Adrenal gland (tissue), 19 donors: ENCODE measurements at places on chromosomes 5 and 9. TPM values are rescaled to one million over a fixed set of nuclear protein-coding genes. Genes with fewer than 3 reads are reported as not detected.

DNA sequence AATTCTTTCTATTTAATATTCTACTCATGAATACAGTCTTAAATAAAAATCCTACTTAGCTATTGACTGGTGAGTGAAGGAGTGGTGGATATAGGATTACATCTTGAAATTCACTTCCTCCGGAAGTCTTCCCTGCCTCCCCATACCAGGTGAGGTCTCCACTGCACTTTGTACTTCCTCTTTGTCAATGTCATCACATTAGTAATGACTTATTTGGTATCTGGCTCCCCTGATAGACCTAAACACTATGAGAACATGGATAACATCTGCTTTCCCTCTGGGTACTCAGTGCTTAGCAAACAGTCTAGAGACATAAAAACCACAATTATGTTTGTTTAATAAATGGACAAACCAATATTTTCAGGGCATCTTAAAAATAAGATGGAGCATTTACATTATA lies 532.1 kb downstream of the PDE4D start:
- no peak overlapping the region for H3K27ac ChIP-seq
- no peaks in the 10 kb centered on the region for H3K36me3 ChIP-seq
- no peak overlapping the region for H3K4me3 ChIP-seq
- H3K27me3 ChIP-seq: no peaks in the 10 kb centered on the region
- no peaks in the 10 kb centered on the region for H3K4me1 ChIP-seq
- DNase-seq: no peak

DNA sequence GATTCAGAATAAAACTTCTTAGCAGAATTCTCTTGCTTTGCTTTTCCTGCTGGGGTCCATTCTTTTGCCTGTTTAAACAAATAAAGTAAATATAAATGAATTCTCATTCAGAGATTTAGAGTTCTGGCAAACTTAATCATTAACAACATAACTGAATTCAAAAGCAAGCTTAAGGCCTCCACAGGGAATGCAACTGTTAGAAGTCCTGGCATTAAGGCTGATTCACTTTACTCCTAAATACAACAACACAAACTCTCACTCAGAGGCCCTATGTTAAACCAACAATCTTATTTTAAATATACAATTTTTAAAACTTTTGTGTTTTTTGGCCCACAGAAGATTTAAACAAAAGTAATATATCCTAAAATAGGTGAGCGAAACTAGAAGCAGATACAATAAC lies 178.3 kb downstream of the AP3B1 start:
- no peak for DNase-seq
- no peaks in the 10 kb centered on the region for H3K4me1 ChIP-seq
- no peak overlapping the region for H3K27ac ChIP-seq
- H3K36me3 ChIP-seq: peaks cover 11% of the 10 kb centered on the region
- H3K27me3 ChIP-seq: no peaks in the 10 kb centered on the region

DNA sequence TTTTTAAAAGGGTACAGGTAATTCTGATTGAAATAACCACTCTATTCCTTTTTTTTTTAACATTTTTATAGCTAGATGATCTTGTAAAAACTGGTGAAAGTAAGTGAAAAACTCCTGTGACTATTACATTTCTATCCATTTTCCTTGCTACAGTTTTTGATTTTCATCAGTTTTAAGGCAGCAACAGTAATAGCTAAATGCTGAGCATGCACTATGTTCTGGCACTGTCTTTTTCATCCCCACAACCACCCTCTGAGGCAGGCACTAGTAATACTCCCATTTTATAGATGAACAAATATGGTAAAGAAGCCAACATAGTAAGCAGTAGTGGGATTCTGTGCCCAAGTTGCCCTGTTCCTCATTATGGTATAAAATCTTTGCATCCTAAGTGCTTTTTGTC lies 113.0 kb upstream of the IL7R start:
- H3K27me3 ChIP-seq: no peaks in the 10 kb centered on the region
- no peak for DNase-seq
- H3K4me3 ChIP-seq: no peak overlapping the region
- H3K4me1 ChIP-seq: no peaks in the 10 kb centered on the region

DNA sequence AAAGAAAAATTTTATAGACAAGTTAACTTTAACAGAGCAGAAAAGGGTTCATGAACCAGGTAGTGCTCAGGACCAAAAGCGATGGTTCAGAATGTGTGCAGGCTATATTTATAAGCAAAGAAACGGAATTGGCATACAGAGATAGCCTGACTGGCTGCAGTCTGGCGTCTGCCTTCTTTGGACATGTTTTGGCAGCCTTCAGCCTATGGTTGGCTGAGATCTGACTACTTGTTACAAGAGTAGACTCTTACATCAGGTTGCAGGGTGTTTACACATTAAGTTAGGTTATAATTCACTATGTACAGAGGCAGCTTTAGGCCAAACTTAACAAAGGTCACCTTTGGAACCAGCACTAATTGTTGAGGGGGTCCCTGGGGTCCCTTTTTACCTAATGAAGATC lies 7.0 kb downstream of the NOP16 start:
- H3K27ac ChIP-seq: no peak overlapping the region
- H3K4me3 ChIP-seq: no peak overlapping the region
- no peaks in the 10 kb centered on the region for H3K4me1 ChIP-seq
- H3K27me3 ChIP-seq: no peaks in the 10 kb centered on the region
- DNase-seq: no peak

Gene SMIM33
- total RNA-seq: not detected

Gene SLC1A1
- 1.5 TPM for total RNA-seq

Gene ABO
- 3.1 TPM for total RNA-seq

Gene C5orf52
- total RNA-seq: not detected

Gene POU5F2
- 0.36 TPM for total RNA-seq
